ENCODE measurements at places on chromosomes 1 and 21.

GRCh38 chr1:212754680-212755079 lies 36.9 kb downstream of the NSL1 start:
- DNase-seq, result no peak

GRCh38 chr1:183148599-183148998 lies 37.5 kb upstream of the LAMC2 start:
- DNase-seq, result no peak

- DNase-seq, result no peak
Measured at GRCh38 chr1:85579622-85580021, 939 bp upstream of the CCN1 start.

GRCh38 chr1:53273526-53273925 lies 35.2 kb upstream of the MAGOH start:
- no peak for DNase-seq

GRCh38 chr1:162385280-162385623 lies 3.7 kb downstream of the C1orf226 start:
- no peak for DNase-seq
